Activated naive CD4-positive, alpha-beta T cell treated with anti-CD3 and anti-CD28 coated beads for 36 hours (primary cell): ENCODE measurements at places on chromosomes 13 and 19. TPM values are rescaled to one million over a fixed set of nuclear protein-coding genes. Genes with fewer than 3 reads are reported as not detected.

Gene HCST
- total RNA-seq = 11.7 TPM

Gene NLRP11
- 0.10 TPM for total RNA-seq

Gene PPP1R12C
- 41.2 TPM for total RNA-seq

Gene PLIN4
- not detected for total RNA-seq
